ENCODE measurements at places on chromosomes 3 and 15.

- no peak for DNase-seq
Observed at GRCh38 chr3:56954125-56954524, 106.3 kb upstream of the SPATA12 start.

DNA sequence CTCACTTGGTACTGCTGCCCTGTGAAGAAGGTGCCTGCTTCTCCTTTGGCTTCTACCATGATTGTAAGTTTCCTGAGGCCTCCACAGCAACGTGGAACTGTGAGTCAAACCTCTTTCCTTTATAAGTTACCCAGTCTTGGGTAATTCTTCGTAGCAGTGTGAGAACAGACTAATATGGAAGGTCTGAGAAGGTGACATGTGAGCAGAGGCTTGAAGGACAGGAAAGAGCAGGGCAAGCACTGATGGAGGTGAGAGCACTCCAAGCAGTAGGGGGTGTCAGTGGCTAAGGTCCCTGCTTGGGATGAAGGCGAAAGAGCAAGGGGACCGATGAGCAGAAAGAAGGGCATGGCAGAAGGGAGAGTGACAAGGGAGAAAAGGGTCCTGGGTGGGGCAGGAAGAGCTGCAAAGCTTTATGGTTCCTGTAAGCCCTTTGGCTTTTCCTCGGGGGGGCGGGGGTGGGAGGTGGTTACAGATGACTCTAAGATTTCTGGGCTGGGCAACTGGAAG, 3.5 kb downstream of the EIF4E3 start:
- no peak for DNase-seq

- no peak for DNase-seq
Observed at GRCh38 chr15:95724908-95725633, 605.4 kb upstream of the NR2F2 start.

DNA sequence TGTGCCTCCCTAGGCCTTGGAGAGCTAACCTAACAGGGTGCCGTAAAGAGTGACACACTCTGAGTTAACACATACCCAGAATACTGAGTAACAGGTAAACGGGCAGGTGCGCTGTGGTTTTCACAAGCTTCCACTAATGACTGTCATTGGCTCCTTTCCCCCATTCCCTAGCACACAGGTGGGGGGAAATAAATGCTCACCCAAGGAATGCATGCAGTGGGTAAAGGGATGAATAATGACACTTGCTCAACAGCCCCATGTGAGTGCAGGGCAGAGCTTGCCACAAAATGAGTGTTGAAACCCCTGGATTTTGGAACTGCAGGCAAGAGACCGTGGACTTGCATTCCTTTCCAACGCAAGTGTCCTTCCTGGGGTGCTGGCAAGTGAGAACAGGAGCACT, 57.6 kb downstream of the ADAMTS17 start:
- DNase-seq: no peak

GRCh38 chr15:56963126-56963525, 44.7 kb downstream of the TCF12 start:
- no peak for DNase-seq

GRCh38 chr3:76834657-76835056, 205.2 kb upstream of the ROBO2 start:
- no peak for DNase-seq

Data from cerebellar nuclear complex (tissue), 1 donor.